ENCODE measurements at places on chromosomes 1 and 21.

GRCh38 chr1:105830571-105831146 lies 1225.8 kb upstream of the PRMT6 start:
- no peak for DNase-seq

DNA sequence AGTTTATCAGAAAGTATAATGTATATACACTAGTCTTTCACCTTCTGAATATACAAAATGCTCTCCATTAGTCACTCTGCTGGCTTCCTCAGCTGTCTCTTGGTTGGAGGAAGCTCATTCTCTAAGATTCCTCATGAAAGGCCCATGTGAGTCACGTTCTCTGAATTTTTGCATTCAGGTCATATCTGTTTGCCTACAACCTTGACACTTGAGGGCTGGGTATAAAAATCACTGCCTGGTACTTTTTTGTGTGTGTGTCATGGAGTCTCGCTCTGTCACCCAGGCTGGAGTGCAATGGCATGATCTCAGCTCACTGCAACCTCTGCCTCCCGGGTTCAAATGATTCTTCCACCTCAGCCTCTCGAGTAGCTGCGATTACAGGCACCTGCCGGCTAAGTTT lies 2.8 kb upstream of the GALNT2 start:
- DNase-seq: no peak

DNA sequence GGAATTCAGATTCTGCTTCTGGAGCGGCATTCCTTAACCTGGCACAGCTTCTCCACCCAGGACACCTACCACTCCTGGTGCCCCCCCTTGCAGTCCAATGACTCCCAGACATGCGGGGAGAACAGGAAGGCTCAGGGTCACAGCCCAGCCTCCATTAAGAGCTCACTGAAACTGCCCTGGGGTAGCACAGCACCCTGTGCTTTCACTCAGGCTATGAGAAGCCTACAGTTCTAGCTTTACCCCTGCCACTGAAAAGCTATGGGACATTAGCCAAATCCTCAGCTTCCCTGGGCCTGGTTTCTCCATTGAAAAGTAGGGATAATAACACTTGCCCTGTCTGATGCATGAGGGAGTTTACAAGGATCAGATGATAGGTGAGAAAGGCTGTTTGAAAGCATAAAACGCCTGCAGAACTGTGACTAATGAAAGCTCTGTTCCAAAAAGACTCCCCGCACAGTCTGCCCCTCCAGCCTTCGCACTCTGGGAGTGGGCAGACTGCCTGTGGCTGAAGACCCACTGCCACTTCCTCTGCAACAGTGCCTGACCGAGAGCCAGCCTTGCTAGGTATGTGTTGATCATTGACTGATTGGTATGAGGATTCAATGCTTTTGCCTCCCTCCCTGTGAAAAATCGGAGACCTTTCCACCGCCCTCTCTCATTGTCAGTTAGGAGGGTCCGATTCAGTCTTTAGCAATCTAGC lies 2.7 kb upstream of the CLDN19 start:
- DNase-seq: no peak

- no peak for DNase-seq
These were observed 7.1 kb upstream of the CLEC20A start for GRCh38 chr1:178503849-178504248.

DNA sequence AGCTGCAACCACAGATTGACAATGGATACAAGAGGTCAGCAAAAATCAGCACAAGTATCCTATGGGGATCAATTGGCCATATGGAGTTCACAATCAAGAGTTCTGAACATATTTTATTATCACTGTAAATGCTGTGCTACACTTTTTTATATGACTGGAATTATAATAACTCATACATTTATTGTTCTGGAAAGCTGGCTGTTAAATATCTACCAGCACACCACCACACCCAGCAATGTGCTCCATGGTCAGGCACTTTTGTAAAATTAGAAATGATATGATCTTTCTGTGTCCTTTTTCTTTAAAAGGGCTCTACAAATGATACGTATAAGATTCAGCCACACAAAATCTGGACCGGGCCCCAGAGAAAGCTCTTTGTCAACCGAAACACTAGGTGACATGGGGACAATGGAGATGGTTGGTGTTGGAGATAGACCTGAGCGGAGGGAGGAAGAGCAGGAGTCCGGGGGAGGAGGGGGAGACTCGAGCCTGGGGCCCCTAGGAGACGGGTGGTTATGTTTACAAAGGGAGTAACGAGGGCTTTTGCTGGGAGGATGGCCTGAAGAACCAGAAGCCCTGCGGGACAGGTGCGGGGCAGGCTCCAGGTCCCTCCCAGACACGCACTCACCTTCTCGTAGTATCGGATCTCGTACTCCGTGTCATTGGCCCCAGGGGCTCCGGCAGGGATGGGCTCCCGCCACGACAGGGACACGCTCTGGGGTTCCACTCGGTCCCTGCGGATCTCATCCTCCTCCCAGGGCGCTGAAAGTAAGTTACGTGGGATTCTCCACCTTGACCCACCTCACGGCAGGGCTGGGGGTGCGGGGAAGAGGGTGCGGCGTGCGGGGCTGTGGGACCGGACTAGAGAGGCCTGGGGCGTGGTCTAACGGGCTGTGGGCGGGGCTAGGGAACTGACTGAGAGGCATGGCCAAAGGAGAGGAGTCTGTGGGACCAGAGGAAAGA lies 30.0 kb downstream of the EPHA10 start:
- DNase-seq: no peak

- DNase-seq: no peak
These were observed 158.1 kb downstream of the RUNX1 start for GRCh38 chr21:34890724-34891612.

DNA sequence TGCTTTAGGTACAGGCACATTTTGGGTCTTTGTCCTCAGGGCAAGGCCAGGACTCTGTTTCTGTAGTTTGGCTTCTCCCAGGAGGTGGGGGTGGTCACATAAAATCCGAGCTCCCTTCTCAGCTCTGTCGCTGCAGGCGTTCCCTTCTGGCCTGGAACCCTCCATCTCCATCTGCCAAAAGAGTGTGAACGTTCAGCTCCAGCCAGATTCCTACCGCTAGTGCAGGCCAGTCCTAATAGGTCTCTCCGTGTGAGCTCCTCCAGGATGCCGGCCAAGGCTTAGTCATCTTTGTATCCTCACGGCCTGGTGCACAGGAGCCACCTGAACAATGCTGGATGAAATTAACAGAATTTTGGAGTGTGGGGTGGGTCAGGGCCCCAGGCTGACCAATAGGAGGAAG lies 19.9 kb upstream of the KCNA10 start:
- DNase-seq: no peak

- no peak for DNase-seq
These were observed 9.4 kb downstream of the LAMB3 start for GRCh38 chr1:209642816-209643215.

DNA sequence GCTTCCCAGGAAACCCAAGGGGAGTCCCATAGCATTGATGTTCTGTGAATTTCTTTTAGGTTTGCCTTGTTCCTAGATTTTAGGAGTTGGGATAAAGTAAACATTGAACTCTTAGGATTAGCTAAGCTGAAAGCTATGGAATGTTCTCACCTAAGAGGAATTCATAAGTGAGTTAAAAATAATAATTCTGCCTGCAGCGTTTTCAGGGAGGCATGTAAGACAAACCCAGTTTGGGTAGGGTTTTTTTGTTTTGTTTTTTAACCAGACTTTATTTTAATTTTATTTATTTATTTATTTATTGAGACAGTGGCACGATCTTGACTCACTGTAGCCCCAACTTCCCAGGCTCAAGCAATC lies 28.9 kb upstream of the CD101 start:
- DNase-seq: no peak

DNA sequence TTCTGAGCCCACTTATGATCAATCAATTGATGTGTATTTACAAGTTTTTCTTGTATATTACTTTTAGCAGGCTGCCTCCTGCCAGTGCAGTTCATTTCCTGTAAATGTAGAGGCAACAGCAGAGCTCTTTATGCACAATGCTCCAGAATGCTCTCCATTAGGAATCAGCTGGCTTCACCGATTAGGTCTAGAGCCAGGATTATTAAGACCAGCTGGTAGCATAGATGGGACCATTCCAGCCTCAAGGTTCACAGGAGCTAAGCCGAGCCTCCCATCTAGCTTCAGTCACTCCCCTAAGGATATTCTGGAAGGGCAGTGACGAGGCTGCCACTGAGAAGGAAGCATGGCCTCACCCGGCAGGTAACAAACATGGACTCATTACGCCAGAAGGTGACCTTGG lies 36.8 kb downstream of the DHRS3 start:
- DNase-seq: no peak

- DNase-seq: no peak
These were observed 322.1 kb upstream of the VAMP3 start for GRCh38 chr1:7448986-7449385.
